Fibroblast of mammary gland (primary cell): ENCODE measurements at places on chromosomes 5 and 9.

DNA sequence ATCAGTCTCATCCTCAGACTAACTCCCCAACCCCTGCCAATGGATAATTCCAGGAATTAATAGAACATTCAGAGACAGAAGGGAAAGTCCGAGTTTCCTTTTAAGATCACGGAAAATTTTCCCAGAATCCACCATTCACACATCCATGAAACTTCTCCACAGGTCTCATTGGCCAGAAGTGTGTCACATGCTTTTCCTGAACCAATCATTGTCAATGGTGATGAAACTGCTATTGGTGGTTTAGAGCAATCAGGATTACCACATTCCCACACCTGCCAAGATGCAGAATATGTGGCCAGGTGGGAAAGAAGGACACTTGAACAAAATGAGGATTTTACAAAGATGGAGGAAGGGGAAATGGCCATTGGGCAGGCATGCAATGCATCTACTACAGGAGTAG is 29.3 kb upstream of the SNX2 start:
- DNase-seq: no peak

GRCh38 chr5:166382031-166382430 is 1909.4 kb upstream of the WWC1 start:
- no peak for DNase-seq

- no peak for DNase-seq
Observed at GRCh38 chr9:109421026-109421970, 76.8 kb downstream of the PTPN3 start.

GRCh38 chr5:157175071-157175612 is 5.5 kb upstream of the ITK start:
- no peak for DNase-seq

- no peak for DNase-seq
Observed at GRCh38 chr9:126752376-126752775, 52.5 kb upstream of the ZBTB43 start.

DNA sequence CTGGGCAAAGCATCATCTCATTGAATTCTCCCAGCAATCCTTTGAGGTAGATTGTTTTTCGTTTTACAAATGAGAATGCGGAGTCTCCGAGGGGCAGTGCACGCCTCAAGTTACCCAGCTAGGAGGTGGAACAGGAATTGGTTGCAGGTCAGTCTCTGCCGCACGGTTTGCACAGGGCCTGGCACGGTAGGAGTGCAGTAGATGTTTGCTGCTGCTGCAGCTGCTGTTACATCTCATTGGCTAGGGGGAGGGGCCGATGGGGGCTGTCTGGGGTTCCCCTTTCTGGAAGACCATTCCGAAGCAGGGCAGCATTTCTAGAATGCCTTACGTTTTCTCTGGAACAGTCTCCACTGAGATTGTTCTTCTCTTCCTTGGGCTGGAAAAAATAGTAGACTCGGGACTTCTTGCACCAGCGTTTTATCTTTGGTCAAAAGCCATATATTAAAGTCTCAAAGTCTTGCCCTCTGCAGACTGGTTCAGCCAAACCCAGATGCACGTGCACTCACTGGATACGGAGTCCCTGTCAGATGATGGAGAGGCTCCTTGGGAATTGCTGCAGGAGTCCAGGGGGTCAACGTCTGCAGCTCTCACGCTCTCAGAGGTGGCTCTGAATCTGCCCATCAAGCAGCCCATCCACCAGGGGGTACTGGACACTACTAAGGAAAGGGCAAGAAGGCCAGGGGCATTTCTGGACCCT is 1.2 kb downstream of the USP20 start:
- no peak for DNase-seq

GRCh38 chr5:171336521-171337209 is 27.6 kb downstream of the TLX3 start:
- peak; percentile 61 for DNase-seq

GRCh38 chr5:165858118-165858517 is 2352.7 kb downstream of the MAT2B start:
- no peak for DNase-seq
